Nucleus accumbens (tissue), 56 donors: ENCODE measurements at places on chromosomes 11 and 22.

GRCh38 chr11:9643751-9644150 is 20.1 kb upstream of the SWAP70 start:
- no peak for DNase-seq

- DNase-seq, result no peak
These were observed 130.9 kb downstream of the BBOX1 start for GRCh38 chr11:27171376-27171958.

DNA sequence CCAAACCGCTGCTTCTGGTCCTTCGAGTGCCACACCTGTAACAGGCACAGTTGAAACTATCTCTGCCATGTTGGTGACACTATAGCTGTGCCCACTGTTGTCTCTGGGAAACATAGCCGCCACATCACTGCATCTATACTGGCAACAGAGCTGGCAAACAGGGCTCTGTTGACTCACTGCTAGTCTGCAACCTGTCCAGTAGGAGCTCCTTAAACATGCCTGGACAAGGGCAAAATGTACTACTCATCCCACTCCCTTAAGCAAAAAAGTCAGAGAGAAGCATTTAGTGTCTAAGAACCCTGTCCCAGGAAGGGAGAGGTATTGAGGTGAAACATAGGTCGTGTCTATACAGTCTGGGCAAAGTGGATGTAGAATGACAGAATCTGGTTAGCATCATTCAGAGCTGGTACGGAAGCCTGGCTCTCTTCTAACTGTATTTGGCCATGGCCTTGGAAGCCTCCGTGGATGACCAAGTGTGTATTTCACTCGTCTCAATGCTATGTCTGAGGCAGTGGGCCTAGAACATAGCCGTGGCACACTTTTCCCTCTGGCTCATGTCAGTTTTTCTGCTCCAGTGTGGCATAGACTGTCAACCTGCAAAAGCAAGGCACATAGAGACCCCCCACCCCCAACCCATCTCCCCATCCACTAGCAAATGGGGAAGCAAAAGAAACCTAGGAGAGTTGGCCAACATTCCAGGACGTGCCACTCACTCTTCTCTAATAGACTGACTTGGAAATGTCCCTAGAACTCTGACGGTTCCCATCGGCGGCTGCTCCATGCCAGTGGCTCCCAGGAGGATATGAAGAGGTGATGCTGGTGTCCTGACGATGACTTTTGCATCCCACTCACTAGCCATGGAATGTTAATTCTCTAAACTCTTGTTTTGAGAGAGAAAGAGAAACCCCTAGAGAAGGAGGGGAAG is 21.4 kb upstream of the PISD start:
- DNase-seq, result no peak

DNA sequence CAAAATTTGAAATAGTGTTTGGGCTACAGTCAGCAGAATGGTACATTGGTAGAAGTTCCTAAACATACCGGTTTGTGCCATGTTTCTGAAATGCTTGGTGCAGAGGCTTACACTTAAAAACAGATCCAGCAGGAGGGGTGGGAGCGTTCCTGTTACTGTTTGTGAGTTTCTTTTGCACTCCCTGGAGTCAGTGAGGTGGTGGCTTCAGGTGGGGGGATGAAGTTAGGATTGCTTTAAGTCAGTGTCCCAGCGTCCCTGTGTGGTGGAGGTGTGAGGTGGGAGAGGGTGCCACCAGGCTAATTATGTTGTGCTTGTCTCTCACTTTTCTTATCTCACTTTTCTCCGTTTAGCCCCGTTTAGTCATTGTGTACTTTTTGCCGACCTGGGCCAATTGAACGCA is 9.7 kb downstream of the TNRC6B start:
- DNase-seq, result no peak

DNA sequence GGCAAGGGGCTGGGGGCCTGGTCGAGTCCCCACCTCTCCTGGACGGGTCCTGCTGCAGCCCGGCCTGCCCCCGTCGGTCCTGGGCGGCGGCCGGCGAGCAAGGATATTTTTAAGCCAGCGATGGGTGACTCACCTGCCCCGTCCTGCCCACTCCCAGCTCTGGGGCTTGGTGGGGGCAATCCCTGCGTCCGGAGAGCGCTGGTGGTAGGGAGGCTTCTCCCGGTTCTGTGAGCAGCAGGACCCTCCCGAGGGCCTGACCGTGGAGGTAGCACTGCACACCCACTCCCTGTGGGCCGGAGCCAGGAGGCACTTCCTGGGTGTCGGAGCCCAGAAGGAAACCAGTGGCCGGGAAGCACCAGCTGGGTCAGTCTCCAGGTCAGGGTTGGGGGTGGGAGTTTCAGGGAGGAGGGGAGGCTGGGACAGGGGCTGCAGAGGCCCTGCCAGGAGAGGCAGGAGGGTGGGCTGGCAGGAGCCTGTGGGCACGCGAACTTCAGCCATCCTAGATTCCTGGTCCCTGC is 467 bp downstream of the EPS8L2 start:
- DNase-seq, result no peak

- no peak for DNase-seq
These were observed 40.1 kb upstream of the CARD18 start for GRCh38 chr11:105179542-105180278.
